ENCODE measurements at places on chromosomes 4 and X.

GRCh38 chrX:7272346-7272745 is 124.4 kb upstream of the PUDP start:
- no peak for DNase-seq

DNA sequence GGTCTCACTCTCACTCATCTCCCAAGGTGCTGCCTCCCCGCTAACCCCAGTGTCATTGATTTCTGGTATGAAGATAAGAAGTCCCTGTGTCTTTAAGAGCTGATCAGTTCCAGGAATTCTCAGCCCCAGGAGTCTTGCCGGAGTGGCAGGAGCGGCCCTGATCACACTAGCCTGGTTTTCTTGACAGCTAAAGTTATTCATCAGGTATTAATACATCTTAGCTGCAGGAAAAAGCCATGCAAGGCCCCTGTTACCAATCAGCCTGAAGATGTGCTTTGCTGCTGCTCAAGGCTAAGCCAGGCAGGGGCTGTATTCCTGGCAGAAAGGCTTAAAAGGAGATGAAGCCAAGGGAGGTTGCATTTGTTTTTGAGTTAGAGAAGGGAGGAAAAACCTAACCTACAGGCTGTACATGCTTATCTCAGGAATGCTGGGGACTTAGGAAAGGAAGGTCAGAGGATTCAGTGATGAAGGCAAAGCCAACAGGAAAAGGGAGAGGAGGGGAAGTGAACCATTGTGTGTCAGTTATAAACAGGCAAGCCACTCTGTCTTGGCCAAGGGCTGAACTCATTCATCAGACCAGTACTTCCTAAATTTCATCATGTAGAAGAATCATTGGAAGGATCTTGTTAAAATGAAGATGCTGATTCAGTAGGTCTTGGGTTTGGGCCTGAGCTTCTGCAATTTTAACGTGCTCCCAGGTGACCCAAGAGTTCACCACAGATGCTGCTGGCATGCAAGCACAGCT is 8.6 kb downstream of the SRPX start:
- no peak for DNase-seq

GRCh38 chr4:91118597-91118996 is 991.4 kb downstream of the CCSER1 start:
- no peak for DNase-seq

DNA sequence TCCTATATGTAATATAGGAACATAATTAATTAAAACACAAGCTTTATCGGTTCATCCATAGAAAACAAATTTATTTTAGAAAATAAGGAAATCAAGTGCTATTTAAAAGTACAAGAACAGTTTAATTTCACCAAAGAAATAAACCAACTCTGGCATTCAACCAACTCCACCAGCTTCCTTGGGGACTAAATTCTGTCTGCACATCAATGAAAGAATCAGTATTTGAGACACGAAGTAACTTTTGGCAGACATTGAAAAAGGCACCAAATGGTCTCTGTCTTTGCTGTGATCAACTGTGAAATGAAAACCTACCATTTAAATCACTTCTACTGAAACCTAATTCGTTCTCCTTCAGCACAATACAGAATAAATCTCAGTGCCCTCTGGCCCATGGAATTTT is 719.7 kb upstream of the GRIA3 start:
- DNase-seq, result no peak

DNA sequence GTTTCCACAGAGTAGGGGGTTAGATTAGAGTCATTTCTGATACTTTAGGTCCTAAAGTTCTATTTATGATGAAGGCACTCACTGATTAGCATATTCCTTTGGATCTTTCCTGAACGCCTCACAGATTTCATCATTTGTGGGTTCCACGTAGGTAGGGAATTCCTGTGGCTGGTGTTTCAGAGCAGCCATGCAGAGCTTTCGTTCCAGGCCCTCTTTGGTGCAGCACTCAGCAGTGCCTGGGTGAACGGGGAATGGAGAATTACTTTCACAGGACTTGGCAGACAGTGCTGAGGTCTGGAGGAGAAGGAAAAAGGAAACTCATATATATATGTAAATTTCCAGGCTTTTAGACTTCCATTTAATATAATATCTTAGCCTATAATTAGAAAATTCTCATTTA is 18.5 kb downstream of the GC start:
- no peak for DNase-seq

DNA sequence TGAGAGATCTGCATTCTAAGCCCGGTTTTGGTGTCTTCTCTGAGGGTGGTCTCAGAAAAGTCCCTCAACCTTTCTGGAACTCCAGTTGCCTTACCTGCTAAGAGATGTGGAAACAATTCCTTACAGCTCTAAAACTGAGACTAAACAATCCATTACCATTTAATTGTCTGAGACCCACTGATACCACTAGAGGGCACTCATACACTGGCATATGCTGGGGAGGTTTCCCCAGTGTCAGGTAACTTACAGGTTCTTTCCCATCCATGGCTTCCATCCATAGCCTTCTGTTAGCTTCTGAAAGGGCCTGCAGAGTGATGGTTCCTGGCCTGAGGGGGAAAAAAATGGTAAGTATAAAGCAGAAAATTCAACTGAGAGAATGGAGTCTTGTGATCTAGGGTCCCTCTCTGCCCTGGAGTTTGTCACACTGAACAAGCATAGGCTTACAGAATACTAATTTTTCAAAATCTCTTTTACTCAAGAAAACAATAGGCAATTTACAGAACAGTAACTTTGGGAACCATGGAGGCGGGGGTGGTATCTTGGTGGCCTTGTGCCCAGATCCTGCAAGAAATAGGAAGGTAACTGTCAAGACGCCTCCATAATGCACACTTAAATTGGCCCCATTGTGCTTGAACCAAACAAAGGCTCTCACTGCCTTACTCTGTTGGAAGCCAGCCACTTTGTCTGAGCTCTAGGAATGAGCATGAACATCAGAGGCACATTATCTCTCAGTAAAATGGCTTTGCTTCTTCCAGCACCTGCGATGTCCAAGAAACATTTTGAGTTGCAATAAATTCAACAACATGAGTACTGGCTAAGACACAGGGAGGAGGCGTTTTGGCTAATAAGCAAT is 236.1 kb downstream of the OPHN1 start:
- no peak for DNase-seq

DNA sequence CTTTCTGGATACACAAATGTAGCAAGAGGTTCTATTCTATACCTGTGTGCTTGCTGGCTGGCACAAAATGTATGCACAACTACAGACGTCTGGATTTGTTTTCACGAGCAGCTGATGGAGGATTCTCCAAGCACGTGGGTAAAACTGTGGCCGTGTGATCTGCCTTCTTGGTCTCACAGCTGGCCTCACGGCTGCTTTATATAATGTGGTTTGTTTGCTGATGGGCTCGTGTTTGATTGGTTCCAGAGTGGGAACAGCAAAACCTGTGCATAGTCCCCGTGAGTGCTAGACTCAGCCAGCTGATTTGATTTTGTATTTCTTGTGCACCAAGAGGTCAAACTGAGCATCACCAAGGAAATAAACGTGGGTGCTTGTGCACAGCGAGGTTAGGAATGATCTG is 262.6 kb upstream of the RPS6KA3 start:
- no peak for DNase-seq

DNA sequence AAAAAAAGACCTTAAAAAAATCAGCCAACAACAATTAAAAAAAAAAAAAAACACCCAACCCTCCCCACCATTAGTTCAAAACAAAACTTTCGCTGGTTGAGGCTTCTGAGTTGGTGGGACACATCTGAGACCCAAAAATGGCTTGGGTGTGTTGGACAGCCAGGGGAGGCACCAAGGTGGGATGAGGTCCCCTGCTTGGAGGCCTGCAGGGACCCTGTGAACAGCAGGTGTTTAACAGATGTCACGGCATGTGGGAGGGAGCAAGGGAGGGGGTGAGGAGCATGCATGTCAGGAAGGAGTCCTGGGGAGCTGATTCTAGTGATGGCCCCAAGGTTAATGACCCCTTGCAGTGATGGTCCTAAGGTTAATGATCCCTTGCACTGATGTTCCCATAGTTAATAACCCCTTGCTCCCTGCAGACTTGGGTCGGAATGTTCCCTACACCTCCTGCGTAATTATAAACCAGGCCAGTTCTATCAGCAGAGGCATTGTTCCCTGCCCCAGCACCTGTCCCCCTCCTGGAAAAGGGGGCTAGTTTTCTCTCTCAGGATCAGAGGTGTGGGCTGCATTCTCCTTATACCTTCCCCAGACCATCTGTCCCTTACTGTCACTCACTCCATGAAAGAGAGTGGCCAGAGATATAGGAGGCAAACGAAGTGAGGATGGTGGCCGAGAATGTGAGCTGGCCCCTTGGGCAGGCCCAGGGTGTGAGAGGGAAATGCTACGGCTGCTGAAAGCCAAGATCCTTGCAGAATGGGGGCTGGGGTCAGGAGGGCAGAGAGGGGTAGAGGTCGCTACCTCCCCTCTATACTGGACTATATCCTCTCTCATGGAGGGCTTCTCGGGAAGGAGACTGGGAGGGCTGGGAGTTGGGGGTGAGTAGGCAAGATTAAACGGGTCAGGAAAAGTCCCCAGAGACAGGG is 2.3 kb upstream of the FOXP3 start:
- DNase-seq, result no peak

- DNase-seq, result no peak
Observed at GRCh38 chr4:12146339-12146738, 717.6 kb upstream of the HS3ST1 start.

DNA sequence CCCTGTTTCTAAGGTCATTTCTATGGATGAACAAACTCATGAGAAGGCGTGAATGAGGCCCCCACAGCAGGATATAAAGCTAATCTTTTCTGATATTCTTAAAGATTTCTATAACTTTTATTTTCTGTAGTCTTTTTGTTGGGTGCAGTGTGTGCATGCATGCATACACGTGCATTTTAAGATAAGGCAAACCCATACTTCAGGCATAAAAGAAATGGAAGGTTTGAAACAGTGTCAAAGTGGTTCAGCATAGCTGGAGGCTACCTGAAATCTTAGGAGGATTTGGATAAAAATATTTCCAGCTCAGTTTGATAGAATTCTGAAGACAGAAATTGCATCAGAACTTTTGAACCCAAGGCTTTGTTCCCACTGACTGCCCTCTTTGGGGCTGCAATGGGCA is 119.7 kb downstream of the PDHA2 start:
- no peak for DNase-seq

DNA sequence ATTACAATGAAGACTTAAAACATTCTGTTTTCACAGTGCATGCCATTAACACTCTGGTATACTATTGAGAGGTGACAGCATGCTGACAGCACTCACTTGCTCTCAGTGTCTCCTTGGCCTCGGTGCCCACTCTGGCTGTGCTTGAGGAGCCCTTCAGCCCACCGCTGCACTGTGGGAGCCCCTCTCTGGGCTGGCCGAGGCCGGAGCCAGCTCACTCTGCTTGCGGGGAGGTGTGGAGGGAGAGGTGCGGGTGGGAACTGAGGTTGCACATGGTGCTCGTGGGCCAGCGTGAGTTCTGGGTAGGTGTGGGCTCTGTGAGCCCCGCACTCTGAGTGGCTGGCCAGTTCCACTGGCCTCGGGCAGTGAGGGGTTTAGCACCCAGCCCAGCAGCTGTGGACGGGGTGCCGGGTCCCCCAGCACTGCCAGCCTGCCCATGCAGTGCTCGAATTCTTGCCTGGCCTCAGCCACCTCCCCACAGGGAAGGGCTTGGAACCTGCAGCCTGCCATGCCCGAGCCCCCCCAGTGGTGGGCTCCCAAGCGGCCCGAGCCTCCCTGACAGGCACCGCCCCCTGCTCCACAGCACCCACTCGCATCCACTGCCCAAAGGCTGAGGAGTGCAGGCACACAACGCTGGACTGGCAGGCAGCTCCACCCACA is 135.3 kb upstream of the AR start:
- no peak for DNase-seq

DNA sequence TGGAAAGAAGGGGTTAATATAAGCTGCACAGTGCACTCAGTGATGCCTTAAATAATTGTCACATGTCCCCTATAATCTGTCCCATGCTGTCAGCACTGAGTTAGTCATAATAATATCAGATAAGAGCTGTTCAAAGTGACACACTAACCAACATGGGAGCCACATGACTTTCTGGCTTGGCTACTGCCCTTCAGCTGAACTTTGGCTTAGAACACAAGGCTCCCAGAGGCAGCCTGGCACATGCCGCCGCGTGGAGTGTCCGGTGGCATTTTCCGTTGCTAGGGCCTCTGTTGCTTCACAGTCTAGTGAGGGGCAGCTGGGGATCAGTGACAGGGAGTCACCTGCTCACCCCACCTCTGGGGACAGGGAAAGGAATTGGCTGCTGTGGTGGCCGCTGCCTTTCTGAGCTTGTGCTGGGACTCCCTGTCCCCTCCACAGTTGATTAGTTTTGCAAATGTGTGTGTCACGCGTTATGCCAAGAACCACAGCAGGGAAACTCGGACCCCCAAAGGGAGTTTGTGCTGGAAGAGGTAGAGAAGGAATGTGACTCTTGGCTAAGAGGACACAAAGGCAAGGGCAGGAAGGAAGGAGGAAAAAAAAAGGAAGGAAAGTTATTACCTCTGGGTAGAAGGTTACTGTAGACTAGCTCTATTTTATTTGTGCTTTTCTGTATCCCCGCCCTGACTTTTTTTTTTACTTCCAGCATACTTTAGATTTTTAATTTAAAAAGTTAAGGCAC is 41.1 kb upstream of the PPARGC1A start:
- no peak for DNase-seq

- no peak for DNase-seq
Observed at GRCh38 chr4:126364311-126364911, 1049.7 kb downstream of the FAT4 start.

DNA sequence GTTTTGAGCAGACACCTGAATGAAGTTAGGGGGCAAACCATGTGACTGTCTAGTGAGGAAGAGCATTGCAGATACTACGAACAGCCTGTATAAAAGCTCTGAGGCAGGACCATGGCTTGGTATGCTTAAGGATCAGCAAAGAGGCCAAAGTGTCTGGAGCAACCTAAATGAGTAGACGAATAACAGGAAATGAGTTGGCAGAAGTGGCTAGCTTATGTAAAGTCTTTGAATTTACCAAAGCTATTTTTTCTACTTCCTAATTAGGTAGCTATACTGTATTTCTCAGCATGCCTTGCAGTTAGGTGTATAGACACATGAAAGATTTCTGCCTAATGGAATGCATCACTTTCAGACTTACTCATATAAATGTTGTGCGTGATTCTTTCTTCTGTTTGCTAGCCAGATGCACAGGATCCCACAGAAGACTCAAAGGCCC is 9.3 kb upstream of the GPRIN3 start:
- no peak for DNase-seq

- DNase-seq, result no peak
Observed at GRCh38 chr4:189502841-189503435, 437.7 kb upstream of the FRG1 start.

GRCh38 chr4:150411520-150411919 is 170.4 kb upstream of the MAB21L2 start:
- DNase-seq, result no peak

DNA sequence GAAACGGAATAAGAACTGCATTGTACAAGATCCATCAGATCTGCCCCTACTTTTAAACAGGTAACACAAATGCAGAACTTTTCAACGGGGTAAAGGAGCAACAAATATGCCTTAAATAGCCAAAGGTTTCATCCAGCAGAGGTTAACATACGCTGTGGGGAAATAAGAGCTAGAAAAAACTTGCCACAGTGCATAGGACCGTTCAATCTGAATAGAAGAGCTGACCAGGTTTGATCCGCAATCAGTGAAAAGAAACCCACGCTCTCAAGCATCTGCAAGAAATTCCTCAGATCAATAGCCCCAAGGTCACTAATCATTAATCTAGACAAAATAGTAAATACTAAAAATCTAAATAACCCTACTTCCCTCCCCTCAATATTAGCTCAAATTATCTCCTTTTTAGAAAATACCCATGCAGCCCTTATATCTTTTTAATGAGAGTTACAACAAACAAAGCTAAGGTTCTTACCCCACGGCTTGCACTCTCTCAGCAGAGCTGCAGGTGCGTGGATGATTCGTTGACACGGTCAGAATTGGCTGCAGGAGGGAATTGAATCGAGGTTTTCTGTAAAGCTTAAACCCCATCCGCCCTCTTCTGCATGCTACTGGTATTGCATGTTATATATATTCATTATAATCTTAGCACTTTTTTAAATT is at the start of gene TLR10:
TSS of gene TLR10 (minus strand) at position 539 of the 657 bp plus-strand sequence. CDS start 7,400 bp downstream, outside the sequence.
- no peak for DNase-seq
